ENCODE measurements at places on chromosomes 6 and 20. TPM values are rescaled to one million over a fixed set of nuclear protein-coding genes. Genes with fewer than 3 reads are reported as not detected.

- no peak overlapping the region for H3K27ac ChIP-seq
- no peak overlapping the region for H3K4me3 ChIP-seq
- no peaks in the 10 kb centered on the region for H3K4me1 ChIP-seq
- DNase-seq = peak; percentile 16
These were observed 133.1 kb upstream of the PTPRT start for GRCh38 chr20:43322851-43323250.

DNA sequence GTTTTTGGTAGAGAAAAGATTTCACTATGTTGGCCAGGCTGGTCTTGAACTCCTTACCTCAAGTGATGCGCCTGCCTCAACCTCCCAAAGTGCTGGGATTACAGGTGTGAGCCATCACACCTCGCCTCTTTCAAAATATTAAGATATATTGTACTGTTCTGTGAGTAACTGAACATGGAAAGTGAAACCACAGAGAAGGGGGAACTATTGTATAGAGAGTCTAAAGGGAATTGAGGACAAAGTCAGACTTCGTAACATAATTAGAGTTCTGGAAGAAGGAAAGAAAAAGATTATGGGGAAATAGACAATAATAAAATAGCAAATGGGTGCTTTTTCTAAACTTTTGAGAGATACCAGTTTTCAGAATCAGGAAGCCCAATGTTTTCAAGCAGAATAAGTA is 17.4 kb upstream of the AKAP7 start:
- H3K27me3 ChIP-seq = peaks cover 2% of the 10 kb centered on the region
- no peaks in the 10 kb centered on the region for H3K36me3 ChIP-seq
- H3K4me3 ChIP-seq = no peak overlapping the region
- DNase-seq = no peak
- no peak overlapping the region for H3K27ac ChIP-seq

GRCh38 chr20:8320306-8320705 is 188.2 kb downstream of the PLCB1 start:
- no peaks in the 10 kb centered on the region for H3K27me3 ChIP-seq
- DNase-seq = no peak

- H3K4me3 ChIP-seq = no peak overlapping the region
- no peaks in the 10 kb centered on the region for H3K4me1 ChIP-seq
- no peaks in the 10 kb centered on the region for H3K36me3 ChIP-seq
- peak; percentile 8 for DNase-seq
These were observed 39.1 kb downstream of the SUN5 start for GRCh38 chr20:32965115-32965514.

DNA sequence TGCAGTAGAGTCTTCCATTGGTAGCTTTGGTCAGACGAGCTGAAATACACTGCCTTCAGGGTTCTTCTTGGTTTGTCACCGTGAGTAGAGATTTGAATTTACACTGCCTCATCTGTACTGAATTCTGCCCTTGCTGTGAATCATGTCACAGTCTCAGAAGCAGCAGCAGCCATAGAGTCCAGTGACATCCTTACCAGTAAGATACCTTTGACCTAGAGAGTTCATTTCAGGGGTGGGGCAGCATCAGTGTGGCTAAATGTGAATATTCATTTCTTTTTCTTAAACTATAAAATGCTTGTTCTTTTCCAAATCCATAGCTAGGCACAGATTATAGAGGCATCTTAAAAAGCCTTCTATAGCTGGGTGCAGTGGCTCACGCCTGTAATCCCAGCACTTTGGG is 150.8 kb upstream of the AKAP12 start:
- no peak for DNase-seq
- H3K27ac ChIP-seq = no peak overlapping the region
- H3K36me3 ChIP-seq = peaks cover 17% of the 10 kb centered on the region
- H3K27me3 ChIP-seq = no peaks in the 10 kb centered on the region
- H3K4me3 ChIP-seq = no peak overlapping the region

DNA sequence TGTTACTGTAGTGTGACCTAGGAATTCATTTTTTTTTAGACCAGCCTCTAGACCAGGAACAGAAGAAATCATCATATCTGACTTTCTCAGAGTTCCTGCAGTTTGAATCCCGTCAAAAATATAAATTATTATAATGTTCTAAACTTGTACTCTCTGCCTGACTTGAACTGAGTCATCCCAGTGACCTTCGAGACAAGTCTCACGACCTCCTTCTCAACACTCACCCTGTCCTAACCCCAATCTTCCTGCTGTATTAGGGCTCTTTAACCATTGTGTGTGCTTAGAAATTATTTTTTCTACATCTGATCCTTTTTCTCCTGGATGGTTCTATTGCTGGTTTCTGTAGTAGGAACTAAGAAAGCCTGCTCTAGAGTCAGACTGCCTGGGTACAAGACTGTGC is 21.5 kb downstream of the ADGRF5 start:
- H3K36me3 ChIP-seq = no peaks in the 10 kb centered on the region
- DNase-seq = no peak
- no peaks in the 10 kb centered on the region for H3K4me1 ChIP-seq
- H3K27me3 ChIP-seq = peaks cover 50% of the 10 kb centered on the region
- no peak overlapping the region for H3K27ac ChIP-seq

- no peaks in the 10 kb centered on the region for H3K36me3 ChIP-seq
- no peak overlapping the region for H3K4me3 ChIP-seq
- H3K27me3 ChIP-seq = no peaks in the 10 kb centered on the region
- H3K4me1 ChIP-seq = no peaks in the 10 kb centered on the region
- H3K27ac ChIP-seq = no peak overlapping the region
- DNase-seq = no peak
These were observed 310.3 kb downstream of the CLVS2 start for GRCh38 chr6:123306334-123306733.

- no peaks in the 10 kb centered on the region for H3K27me3 ChIP-seq
- no peak overlapping the region for H3K4me3 ChIP-seq
- no peaks in the 10 kb centered on the region for H3K4me1 ChIP-seq
- no peak for DNase-seq
These were observed 697.1 kb downstream of the DOK5 start for GRCh38 chr20:55172310-55173002.

GRCh38 chr6:108031968-108032367 is 42.6 kb downstream of the OSTM1 start:
- H3K27ac ChIP-seq = no peak overlapping the region
- 0 out of 2 replicates have a peak, but pooled peaks cover 2% of the 10 kb centered on the region for H3K36me3 ChIP-seq
- H3K27me3 ChIP-seq = no peaks in the 10 kb centered on the region
- DNase-seq = no peak

DNA sequence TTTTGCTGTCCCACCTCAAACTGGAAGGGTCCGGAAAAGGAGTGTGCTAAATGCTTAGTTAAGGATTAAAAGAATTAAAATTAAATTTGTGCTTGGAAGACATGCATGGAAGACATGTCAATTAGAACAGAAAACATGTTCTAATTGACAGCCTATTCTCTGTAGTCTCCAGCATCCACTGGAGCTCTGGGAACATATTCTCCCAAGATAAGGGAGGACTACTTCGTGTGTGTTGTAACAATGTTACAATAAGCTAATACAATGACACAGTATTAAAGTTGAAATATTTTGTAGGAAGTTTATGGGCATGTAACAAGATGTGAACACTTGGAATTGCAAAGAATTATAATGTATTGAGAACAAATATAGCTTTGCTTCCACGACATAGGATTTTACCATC is 567.4 kb upstream of the CITED2 start:
- no peaks in the 10 kb centered on the region for H3K27me3 ChIP-seq
- no peak for DNase-seq
- no peaks in the 10 kb centered on the region for H3K36me3 ChIP-seq
- no peak overlapping the region for H3K4me3 ChIP-seq
- no peaks in the 10 kb centered on the region for H3K4me1 ChIP-seq

DNA sequence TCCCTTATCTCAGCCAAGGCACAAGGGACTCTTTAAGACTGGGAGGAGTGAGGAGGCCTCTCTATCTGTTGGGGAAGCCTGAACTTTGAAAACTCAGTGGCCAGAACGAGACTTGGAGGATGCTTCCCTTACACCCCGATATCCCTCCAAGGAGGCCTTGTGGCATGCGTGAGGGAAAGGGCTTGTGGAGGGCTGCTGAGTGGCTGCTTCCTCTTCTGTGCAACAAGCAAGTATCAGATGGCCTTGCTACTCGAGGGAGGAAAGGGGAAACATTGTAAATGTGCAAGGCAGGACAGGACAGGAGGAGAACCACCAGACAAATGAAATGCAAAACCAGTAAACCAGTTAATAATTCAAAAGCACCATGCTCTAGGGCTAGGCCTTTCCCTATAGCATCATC is 306.5 kb upstream of the MAP3K7 start:
- no peaks in the 10 kb centered on the region for H3K36me3 ChIP-seq
- no peak for DNase-seq
- no peak overlapping the region for H3K27ac ChIP-seq
- H3K4me1 ChIP-seq = peaks cover 10% of the 10 kb centered on the region
- no peak overlapping the region for H3K4me3 ChIP-seq
- H3K27me3 ChIP-seq = no peaks in the 10 kb centered on the region

- no peak overlapping the region for H3K27ac ChIP-seq
- H3K36me3 ChIP-seq = no peaks in the 10 kb centered on the region
- H3K27me3 ChIP-seq = no peaks in the 10 kb centered on the region
- H3K4me3 ChIP-seq = no peak overlapping the region
- DNase-seq = no peak
These were observed 254.7 kb downstream of the ARHGAP18 start for GRCh38 chr6:129455126-129455769.

- H3K4me1 ChIP-seq = no peaks in the 10 kb centered on the region
- no peak overlapping the region for H3K4me3 ChIP-seq
- H3K27ac ChIP-seq = no peak overlapping the region
- H3K27me3 ChIP-seq = no peaks in the 10 kb centered on the region
- no peaks in the 10 kb centered on the region for H3K36me3 ChIP-seq
These were observed 738.4 kb downstream of the KIF16B start for GRCh38 chr20:15834857-15835256.

GRCh38 chr6:161073930-161074329 is 82.4 kb downstream of the MAP3K4 start:
- H3K4me3 ChIP-seq = no peak overlapping the region
- H3K36me3 ChIP-seq = peaks cover 18% of the 10 kb centered on the region
- no peaks in the 10 kb centered on the region for H3K4me1 ChIP-seq

GRCh38 chr6:40907198-40907701 is 131.8 kb downstream of the UNC5CL start:
- H3K4me3 ChIP-seq = no peak overlapping the region
- peak; percentile 41 for DNase-seq
- H3K4me1 ChIP-seq = peaks cover 7% of the 10 kb centered on the region
- no peaks in the 10 kb centered on the region for H3K27me3 ChIP-seq
- no peaks in the 10 kb centered on the region for H3K36me3 ChIP-seq

DNA sequence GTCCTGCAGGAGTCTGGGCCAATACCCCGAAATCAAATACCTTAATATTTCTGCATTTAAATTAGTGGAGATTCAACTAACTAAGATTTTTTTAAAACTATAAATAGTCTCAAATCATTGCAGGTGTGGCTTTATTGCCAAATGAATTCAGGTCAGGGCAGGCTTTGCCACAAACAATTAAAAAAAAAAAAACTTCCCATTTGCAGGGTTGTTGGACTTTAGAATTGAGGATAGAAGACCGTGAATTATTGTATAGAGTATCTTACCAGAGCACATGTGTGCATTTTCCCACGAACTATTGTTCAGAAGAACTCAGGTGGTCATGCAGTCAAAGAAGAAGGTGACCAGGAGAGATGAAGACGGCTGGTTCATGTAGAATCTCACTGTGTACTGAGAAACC is 6.6 kb upstream of the PLEKHG1 start:
- peaks cover 3% of the 10 kb centered on the region for H3K27me3 ChIP-seq
- no peak for DNase-seq
- H3K4me3 ChIP-seq = no peak overlapping the region
- no peaks in the 10 kb centered on the region for H3K36me3 ChIP-seq
- no peaks in the 10 kb centered on the region for H3K4me1 ChIP-seq
- H3K27ac ChIP-seq = no peak overlapping the region

GRCh38 chr6:45707176-45707575 is 308.5 kb downstream of the CLIC5 start:
- DNase-seq = no peak
- H3K4me3 ChIP-seq = no peak overlapping the region
- no peak overlapping the region for H3K27ac ChIP-seq
- H3K36me3 ChIP-seq = no peaks in the 10 kb centered on the region
- H3K4me1 ChIP-seq = no peaks in the 10 kb centered on the region
- no peaks in the 10 kb centered on the region for H3K27me3 ChIP-seq

DNA sequence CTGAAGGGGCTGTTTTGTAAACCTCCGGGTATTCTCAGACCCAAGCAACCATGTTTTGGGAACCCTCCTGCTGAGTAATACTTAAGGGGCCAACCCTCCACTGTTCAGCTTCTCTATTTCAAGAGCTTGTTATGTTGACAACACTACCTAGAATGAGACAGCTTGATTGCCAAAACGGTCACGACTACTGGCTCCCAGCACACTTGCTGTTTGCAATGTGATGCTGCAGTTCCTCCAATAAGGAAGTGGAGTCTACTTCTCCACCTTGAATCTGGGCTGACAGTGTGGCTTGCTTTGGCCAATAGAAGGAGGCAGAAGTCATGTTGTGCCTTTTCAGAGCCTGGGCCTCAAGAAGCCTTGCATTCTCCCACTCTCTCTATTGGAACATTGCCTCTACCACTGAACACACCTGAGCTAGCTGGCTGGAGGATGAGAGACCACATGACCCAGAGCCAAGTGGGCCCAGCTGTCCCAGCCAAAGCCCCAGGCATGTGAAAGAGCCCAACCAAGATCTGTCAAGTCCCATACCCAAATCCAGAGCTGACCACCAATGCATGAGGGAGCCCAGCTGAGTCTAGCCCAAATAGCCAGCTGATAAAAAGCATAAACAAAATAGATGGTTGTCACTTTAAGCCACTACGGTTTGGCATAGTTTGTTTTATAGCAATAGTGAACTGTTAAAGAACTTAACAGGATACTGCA is 108.0 kb downstream of the PRND start:
- no peak overlapping the region for H3K4me3 ChIP-seq
- no peaks in the 10 kb centered on the region for H3K27me3 ChIP-seq

- no peak overlapping the region for H3K4me3 ChIP-seq
- no peak for DNase-seq
- peaks cover 80% of the 10 kb centered on the region for H3K36me3 ChIP-seq
- no peaks in the 10 kb centered on the region for H3K27me3 ChIP-seq
- H3K27ac ChIP-seq = no peak overlapping the region
These were observed 29.3 kb downstream of the NT5E start for GRCh38 chr6:85479208-85479607.

DNA sequence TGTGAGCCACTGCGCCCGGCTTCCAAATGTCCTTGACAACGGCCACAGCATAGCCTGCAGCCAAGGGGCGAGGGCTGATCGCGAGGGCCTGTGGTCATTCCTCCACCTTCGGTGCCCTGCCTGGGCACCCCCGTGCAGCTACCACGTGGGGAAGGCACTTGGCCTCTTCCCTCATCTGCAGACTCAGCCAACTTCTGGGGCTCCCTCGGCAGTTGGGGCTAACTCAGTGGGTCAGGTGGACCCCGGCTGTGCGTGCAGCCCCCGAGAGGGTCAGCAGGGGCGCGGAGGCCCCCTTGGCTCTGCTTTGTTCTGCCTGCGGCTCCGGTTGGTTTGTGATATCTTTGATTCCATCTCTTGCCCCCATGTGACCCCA is 52.9 kb upstream of the BHLHE23 start:
- H3K4me1 ChIP-seq = no peaks in the 10 kb centered on the region
- no peak overlapping the region for H3K4me3 ChIP-seq
- H3K36me3 ChIP-seq = no peaks in the 10 kb centered on the region
- no peak for DNase-seq
- no peaks in the 10 kb centered on the region for H3K27me3 ChIP-seq

The OOEP gene
- not detected for polyA plus RNA-seq

The HLA-DRB1 gene
- polyA plus RNA-seq = not detected

The LPIN3 gene
- polyA plus RNA-seq = 0.21 TPM

The ZC3H12D gene
- polyA plus RNA-seq = 0.05 TPM

The CEP57L1 gene
- polyA plus RNA-seq = 7.3 TPM

The CTCFL gene
- polyA plus RNA-seq = not detected

The MYMX gene
- 0.13 TPM for polyA plus RNA-seq

The CST4 gene
- polyA plus RNA-seq = not detected

The HMGCLL1 gene
- 0.05 TPM for polyA plus RNA-seq

The RIPOR2 gene
- 0.05 TPM for polyA plus RNA-seq

The VNN1 gene
- not detected for polyA plus RNA-seq

The MRAP2 gene
- polyA plus RNA-seq = 0.44 TPM

The SLC17A4 gene
- polyA plus RNA-seq = not detected

Data from SK-N-SH (cell line).